ENCODE measurements at places on chromosomes 7 and 10. TPM values are rescaled to one million over a fixed set of nuclear protein-coding genes. Genes with fewer than 3 reads are reported as not detected.

Gene CASTOR2
- 35.6 TPM for total RNA-seq

Gene BPGM
- total RNA-seq = 17.6 TPM

Gene SLC18A2
- 0.26 TPM for total RNA-seq

Gene CFAP46
- total RNA-seq = 0.29 TPM

Gene OR13A1
- total RNA-seq = not detected

Gene ADRB1
- total RNA-seq = not detected

Gene SLC26A3
- total RNA-seq = 0.55 TPM

Gene GARIN1A
- total RNA-seq = not detected

DNA sequence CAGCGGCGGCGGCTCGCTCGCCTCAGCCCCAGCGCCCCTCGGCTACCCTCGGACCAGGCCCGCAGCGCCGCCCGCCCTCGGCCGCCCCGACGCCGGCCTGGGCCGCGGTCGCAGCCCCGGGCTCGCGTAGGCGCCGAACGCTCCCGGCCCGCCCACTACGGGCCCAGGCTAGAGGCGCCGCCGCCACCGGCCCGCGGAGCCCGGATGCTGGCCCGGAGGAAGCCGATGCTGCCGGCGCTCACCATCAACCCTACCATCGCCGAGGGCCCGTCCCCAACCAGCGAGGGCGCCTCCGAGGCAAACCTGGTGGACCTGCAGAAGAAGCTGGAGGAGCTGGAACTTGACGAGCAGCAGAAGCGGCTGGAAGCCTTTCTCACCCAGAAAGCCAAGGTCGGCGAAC lies 18.2 kb upstream of the TSPAN33 start:
- H3K4me1 ChIP-seq = no peaks in the 10 kb centered on the region
- H3K27ac ChIP-seq = no peak overlapping the region
- H3K4me3 ChIP-seq = no peak overlapping the region
- no peaks in the 10 kb centered on the region for H3K27me3 ChIP-seq

- no peaks in the 10 kb centered on the region for H3K4me1 ChIP-seq
- no peaks in the 10 kb centered on the region for H3K36me3 ChIP-seq
- no peak overlapping the region for H3K4me3 ChIP-seq
- no peak overlapping the region for H3K27ac ChIP-seq
Observed at GRCh38 chr7:91655656-91656055, 224.8 kb downstream of the MTERF1 start.

DNA sequence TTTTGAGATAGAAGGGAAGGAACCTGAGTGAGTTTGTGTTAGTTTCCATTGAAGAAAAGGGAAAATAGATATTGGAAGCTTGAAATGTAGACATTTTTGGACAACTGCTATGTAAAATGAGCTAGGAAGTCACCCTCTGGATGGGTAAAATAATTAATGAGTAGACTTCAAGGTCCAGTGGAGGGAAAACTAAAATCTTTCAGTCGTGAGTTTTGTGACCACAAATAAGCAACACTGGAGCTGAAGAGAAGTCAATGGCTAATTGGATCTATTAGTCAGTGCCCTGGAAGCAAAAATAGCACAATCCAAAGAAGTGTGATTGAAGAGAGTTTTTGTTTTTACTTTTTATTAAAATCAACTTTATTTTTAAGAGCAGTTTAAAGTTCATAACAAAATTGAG lies 123.4 kb downstream of the MYO3A start:
- no peak for DNase-seq
- no peaks in the 10 kb centered on the region for H3K27me3 ChIP-seq
- no peak overlapping the region for H3K4me3 ChIP-seq
- H3K4me1 ChIP-seq = no peaks in the 10 kb centered on the region

DNA sequence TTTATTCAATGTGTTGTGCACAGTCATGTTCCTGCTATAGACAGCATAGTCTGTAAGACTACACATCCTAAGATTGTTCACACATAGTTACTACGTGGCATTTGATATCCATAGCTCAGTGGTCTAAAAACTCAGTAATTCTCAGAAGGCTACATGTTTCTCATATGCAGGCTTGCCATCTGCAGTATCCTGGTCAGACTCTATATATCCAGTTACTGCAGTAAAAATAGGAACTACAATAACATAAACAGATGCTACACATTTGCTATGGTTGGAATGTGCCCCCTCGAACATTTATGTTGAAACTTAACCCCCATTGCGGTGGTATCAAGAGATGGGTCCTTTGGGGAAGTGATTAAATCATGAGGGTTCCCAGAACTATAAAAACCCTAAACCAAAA lies 1377.8 kb upstream of the LRRTM3 start:
- no peaks in the 10 kb centered on the region for H3K27me3 ChIP-seq
- no peak for DNase-seq
- no peaks in the 10 kb centered on the region for H3K36me3 ChIP-seq

GRCh38 chr10:33861016-33861704 lies 526.7 kb upstream of the NRP1 start:
- no peaks in the 10 kb centered on the region for H3K4me1 ChIP-seq
- no peaks in the 10 kb centered on the region for H3K36me3 ChIP-seq
- no peak overlapping the region for H3K4me3 ChIP-seq

DNA sequence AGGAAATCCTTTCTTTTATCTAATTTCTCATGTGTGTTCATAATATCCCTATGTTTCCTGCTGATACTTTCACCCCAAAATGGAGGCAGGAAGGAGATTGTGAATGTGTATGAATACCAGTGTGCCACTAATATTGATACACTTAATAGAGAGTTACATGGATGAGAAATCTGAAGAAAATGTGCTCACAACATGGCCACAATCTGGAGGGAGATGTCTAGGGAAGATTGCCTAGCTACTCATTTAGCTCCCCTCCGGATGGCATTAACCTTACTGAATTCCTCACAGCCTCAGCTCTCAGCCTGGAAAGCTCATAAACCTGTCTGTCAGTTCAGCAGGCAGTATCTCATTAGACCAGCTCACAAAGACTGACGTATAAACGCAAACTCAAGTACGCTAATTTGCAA lies 23.4 kb upstream of the DMTF1 start:
- no peak overlapping the region for H3K27ac ChIP-seq
- no peaks in the 10 kb centered on the region for H3K27me3 ChIP-seq
- no peak overlapping the region for H3K4me3 ChIP-seq
- H3K36me3 ChIP-seq = no peaks in the 10 kb centered on the region
- DNase-seq = no peak

DNA sequence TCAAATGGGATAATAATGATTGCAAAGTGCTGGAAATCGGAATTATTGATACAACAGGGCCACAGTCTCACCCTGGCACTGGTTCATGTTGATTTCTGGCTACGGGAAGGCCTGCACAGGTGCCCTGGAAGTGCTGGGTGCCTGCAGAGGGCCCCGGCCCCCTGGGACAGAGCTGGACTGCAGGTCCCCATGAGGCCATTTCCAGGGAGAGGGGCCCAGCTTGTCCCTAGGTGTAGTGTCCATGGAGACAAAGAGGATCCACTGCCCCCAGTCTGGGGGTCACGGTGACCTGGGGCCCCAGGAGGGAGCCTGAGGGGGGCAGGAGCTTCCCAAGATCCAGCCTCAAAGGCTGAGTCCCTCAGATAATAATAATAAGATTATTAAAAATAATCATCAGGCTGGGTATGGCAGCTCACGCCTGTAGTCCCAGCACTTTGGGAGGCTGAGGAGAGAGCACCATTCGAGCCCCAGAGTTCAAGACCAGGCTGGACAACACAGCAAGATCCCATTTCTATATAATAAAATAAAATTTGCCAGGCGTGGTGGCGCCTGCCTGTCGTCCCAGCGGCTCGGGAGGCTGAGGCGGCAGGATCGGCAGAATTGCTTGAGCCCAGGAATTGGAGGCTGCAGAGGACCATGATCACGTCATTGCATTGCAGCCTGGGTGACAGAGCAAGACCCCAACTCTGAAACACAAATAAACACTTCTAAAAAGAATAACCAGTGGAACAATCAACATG lies 98.1 kb downstream of the MICALL2 start:
- DNase-seq = no peak
- no peaks in the 10 kb centered on the region for H3K4me1 ChIP-seq
- H3K4me3 ChIP-seq = no peak overlapping the region
- no peaks in the 10 kb centered on the region for H3K36me3 ChIP-seq
- H3K27ac ChIP-seq = no peak overlapping the region
- no peaks in the 10 kb centered on the region for H3K27me3 ChIP-seq

GRCh38 chr10:109831846-109832245 lies 91.5 kb downstream of the XPNPEP1 start:
- no peak overlapping the region for H3K27ac ChIP-seq
- H3K36me3 ChIP-seq = no peaks in the 10 kb centered on the region
- H3K27me3 ChIP-seq = no peaks in the 10 kb centered on the region
- no peaks in the 10 kb centered on the region for H3K4me1 ChIP-seq
- DNase-seq = no peak
- H3K4me3 ChIP-seq = no peak overlapping the region

DNA sequence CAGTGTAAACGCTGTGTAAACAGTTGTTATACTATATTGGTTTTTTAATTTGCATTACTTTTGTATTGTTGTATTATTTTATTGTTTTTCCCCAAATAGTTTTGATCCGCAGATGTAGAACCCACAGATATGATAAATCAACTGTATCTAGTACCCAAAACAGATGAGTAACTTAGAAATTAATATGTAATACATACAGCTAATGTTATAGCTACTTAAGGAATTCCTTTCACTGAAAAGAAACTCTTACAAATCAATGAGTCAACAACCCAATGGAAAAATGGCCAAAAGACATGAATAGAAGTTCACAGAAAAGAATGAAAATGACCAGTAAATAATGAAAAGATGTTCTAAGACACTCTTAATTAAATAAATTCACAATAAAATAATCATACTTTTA lies 32.3 kb upstream of the ARL4A start:
- no peak overlapping the region for H3K4me3 ChIP-seq
- no peaks in the 10 kb centered on the region for H3K27me3 ChIP-seq
- H3K36me3 ChIP-seq = no peaks in the 10 kb centered on the region
- no peaks in the 10 kb centered on the region for H3K4me1 ChIP-seq

DNA sequence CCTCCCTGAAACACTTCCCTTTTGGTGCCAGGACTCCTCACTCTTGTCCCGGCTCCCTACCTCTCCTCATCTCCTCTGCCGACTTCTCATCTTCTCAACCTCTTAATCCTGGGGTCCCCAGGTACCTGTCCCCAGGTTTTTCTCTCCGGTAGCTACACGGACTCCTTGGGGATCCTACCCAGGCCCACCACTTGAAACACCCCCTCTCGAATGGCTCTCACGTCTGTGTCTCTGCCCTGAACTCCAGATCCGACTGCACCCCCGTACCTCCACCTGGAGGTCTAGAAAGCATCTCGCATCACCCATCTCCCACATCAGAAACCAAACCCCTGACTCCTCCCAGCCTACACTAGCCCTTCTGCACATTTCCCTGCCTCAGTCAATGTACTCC lies 4.8 kb downstream of the TBATA start:
- no peaks in the 10 kb centered on the region for H3K36me3 ChIP-seq
- no peaks in the 10 kb centered on the region for H3K27me3 ChIP-seq
- no peak for DNase-seq
- H3K4me3 ChIP-seq = no peak overlapping the region
- H3K4me1 ChIP-seq = no peaks in the 10 kb centered on the region

DNA sequence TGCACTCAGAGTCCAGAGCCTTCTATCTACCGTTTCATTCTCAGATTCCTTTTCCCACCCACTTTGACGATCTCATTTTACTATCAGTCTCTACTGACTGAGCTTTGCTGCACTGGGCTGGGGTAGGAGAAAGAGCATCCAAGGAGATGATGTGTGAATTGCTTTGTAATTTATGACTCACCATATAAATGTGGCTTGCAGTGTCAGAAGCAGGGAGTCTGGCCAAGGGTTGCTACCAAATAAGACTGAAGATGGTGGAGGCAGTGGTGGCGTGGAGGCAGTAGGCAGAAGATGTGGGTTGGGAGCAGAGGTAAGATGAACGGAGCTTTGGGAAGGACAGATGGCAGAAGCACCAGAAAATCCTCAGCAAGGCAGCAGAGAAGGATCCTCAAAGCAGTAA lies 73.3 kb upstream of the AGK start:
- no peak overlapping the region for H3K4me3 ChIP-seq
- no peaks in the 10 kb centered on the region for H3K4me1 ChIP-seq
- no peak overlapping the region for H3K27ac ChIP-seq
- no peaks in the 10 kb centered on the region for H3K36me3 ChIP-seq

DNA sequence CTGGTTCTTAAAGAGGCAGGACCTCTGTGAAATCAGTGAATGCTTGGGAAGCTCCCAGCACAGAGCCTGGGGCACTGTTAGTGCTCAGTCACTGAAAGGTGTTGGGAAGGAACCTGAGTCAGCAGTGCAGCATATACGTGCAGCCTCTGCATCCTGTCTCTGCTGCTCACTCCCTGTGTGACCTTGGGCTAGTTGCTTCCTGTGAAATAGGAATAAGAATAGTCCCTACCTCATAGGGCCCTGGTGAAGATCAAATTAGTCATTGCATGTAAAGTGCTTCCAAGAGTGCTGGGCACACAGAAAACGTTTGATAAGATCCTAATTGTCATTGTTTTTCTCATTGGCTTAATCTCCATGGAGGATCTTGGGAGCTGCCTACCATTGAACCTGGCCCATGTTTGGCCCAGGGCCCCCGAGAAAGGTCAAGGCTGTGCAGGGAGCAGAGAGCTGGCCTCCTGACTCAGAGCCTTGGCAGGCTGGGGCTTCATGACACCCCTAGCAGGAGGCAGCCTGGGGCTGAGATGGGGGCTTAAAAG lies 73.3 kb upstream of the COL13A1 start:
- DNase-seq = no peak
- H3K36me3 ChIP-seq = no peaks in the 10 kb centered on the region
- H3K27ac ChIP-seq = no peak overlapping the region
- no peaks in the 10 kb centered on the region for H3K27me3 ChIP-seq

- DNase-seq = no peak
- no peak overlapping the region for H3K27ac ChIP-seq
- H3K27me3 ChIP-seq = no peaks in the 10 kb centered on the region
- no peak overlapping the region for H3K4me3 ChIP-seq
Observed at GRCh38 chr10:126109893-126110292, 213.5 kb downstream of the FANK1 start.

DNA sequence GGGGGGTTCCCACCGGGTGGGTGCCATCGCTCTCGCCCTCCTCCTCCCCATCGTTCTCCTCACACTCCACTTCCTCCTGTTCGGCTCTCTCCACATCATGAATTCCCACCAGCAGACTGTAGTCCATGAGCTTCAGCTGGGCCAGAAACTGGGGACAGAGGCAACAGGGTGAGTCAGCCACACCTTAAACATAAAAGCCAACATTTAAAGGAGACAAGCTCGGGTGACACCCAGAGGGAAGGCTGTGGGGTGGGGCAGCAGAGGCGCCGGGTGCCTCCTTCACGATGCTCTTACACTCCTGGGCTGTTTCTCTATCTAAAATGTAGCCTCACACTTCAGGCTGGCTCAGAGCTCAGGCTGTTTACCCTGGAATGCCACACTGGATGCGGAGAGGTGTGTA lies 172.5 kb downstream of the PIP4K2A start:
- H3K4me1 ChIP-seq = no peaks in the 10 kb centered on the region
- no peaks in the 10 kb centered on the region for H3K27me3 ChIP-seq
- no peaks in the 10 kb centered on the region for H3K36me3 ChIP-seq
- H3K27ac ChIP-seq = no peak overlapping the region
- no peak overlapping the region for H3K4me3 ChIP-seq
